Esophagus muscularis mucosa (tissue), 4 donors: ENCODE measurements at places on chromosomes 5 and 9. TPM values are rescaled to one million over a fixed set of nuclear protein-coding genes. Genes with fewer than 3 reads are reported as not detected.

- no peaks in the 10 kb centered on the region for H3K27me3 ChIP-seq
- no peak for DNase-seq
- no peak overlapping the region for H3K27ac ChIP-seq
- peaks cover 3% of the 10 kb centered on the region for H3K36me3 ChIP-seq
These were observed 39.9 kb downstream of the MOCS2 start for GRCh38 chr5:53069626-53070025.

DNA sequence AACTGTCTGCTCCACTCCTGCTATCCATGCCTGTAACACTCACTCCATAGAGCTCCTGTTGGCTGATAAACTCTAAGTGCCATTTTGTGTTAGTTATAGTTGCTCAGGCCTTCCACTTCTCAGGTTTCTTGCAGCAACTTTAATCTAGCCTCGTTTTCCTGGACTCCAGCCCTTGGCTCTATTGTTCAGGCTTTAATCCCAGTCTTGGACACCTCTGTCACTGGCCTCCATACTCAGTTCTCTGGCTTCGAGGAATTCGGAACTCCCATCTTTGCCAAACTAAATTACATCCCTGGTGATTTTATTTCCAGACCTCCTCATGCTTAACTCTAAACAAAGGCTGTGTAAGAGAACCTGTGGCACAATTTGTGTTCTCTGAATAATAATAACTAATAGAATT is 39.8 kb downstream of the EMB start:
- H3K4me1 ChIP-seq = no peaks in the 10 kb centered on the region
- H3K4me3 ChIP-seq = no peak overlapping the region
- no peaks in the 10 kb centered on the region for H3K27me3 ChIP-seq
- DNase-seq = no peak
- no peaks in the 10 kb centered on the region for H3K36me3 ChIP-seq

DNA sequence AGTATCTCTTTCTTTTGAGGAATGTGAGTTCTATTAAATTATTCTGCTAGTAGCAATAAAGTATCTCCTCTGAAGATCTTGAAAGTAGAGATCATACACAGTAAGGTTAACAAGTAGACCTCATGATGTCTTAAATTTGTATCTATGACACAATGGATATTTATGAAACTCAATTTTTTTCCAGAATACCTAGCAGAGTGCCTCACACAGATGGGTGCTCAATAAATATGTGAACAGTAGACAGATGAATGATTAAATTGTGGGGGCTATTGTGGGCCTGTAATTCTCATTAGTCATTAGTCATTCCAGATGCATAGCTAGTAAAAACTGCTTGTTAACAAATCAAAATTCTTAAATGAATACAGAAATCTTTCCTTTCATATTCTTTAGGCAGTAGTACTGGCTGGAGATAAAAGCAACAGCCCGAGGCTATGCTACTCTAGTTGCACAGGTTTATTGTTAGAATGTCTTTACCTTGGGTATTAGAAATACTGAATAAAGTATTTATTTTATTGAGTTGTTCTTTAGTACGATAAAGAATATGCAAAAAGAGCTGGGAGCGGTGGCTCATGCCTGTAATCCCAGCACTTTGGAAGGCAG is 22.0 kb downstream of the CHD1 start:
- H3K27ac ChIP-seq = no peak overlapping the region
- no peaks in the 10 kb centered on the region for H3K27me3 ChIP-seq
- peaks cover 27% of the 10 kb centered on the region for H3K4me1 ChIP-seq
- H3K4me3 ChIP-seq = no peak overlapping the region
- no peak for DNase-seq

FRMPD1 gene
- total RNA-seq = 0.34 TPM

SOX30 gene
- 0.34 TPM for total RNA-seq

GRCh38 chr5:52491818-52492217 is 295.9 kb upstream of the ITGA1 start:
- H3K27ac ChIP-seq = no peak overlapping the region
- no peak for DNase-seq
- H3K36me3 ChIP-seq = no peaks in the 10 kb centered on the region
- no peaks in the 10 kb centered on the region for H3K27me3 ChIP-seq
